KG1 (cell line): ENCODE measurements at places on chromosomes 16 and 17.
A peak's percentile ranks its signal among the peaks of the same experiment; 100 is the strongest.

- no peak for DNase-seq
Observed at GRCh38 chr17:73349138-73349537, 37.3 kb upstream of the CDC42EP4 start.

- DNase-seq: no peak
Observed at GRCh38 chr17:30212750-30213149, 22.7 kb downstream of the SLC6A4 start.

DNA sequence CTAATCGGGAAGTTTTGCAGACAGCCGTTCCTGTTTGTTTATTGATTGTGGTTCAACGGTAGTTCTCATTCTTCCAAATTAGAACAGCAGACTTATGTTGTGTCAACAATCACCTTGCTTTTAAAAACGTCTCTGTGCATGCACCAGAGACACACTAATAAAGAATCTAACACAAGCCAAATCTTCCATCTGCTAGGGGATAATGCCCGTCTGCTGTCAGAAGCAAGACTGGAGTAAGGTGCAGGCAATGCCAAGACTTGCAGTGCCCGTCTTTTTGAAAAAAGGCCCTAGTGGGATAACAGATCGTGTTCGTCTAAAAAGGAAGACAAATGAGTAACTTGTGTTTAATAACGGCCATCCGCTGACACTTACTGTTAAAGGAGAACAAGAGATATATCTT lies 158.4 kb downstream of the KCNJ2 start:
- no peak for DNase-seq

DNA sequence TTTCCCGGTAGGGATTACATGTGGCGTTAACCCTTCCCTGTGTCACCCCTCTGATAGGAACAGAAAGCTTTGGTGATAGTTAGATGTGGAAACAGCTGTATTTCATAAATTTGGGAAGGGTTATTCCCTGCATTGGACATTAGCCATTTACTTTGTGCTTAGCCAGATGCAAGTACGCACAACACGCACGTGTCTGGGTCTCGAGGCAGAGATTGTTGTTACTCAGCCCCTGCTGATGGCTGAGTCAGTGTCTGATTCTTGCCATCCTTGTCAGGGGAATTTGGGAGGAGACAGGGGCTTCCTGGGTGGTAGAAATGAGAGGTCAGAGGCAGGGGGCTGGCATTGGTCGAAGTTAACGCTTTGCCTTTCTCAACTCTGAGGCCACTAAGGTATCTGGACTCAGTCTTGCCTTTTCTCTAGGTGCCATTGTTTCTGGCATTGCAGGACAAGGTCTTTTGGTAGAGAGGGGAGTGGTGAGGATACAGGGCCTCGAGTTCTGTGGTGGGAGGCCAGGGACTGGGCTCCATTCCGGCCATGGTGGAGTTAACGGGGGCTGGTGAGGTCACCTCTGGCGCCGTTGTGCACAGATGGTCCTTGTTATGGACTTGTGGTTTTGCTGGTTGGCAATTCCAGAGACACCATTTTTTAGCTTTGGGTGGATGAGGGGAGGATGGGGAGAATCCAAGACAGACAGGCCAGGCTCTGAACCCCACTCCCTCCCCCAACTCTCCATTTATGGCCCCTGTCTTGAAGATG lies 8.2 kb downstream of the MMP2 start:
- DNase-seq: no peak

DNA sequence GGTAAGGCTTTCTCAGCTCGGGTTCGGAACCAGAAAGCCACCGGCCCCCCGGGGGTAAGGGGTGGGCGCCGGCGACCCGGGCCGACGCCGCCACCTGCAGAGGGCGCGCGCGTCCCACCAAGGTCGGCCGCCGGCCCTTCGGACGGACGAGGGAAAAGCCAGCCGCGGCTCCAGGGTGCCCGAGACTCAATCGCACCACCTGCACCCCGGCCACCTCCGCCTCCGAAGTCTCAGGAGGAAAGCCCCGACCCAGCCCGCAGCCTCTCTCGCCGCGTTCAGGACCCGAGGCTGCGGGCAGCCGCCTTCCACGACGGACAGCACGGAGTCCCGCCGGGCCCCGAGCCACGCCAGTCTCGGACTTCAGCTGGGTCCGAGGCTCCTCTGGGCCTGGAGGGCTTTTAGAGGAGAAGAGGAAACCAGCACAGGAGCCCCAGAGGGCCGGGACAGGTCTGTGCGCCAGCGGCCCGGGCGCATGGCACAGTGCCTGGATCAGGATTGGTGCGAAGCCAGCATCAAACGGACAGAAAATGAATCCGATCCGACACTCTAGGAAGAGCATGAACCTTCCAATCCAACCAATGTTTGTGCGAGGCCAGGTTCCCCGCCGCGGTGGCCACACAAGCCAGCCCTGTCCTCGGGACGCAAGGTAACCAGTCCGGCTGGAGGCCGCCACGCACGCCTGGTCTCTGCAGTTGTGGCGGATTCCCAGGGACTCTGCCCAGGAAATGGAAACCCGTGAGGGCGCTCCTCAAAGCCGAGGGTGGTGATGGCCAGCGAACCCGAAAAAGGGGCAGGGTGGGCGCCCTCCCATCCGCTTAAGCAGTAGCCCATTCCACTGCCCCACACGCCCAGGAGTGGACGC lies 6.7 kb downstream of the CBX8 start:
- no peak for DNase-seq

GRCh38 chr17:83154311-83155127 lies 75.1 kb downstream of the METRNL start:
- no peak for DNase-seq

GRCh38 chr16:67339453-67339852 lies 12.8 kb downstream of the LRRC36 start:
- no peak for DNase-seq

DNA sequence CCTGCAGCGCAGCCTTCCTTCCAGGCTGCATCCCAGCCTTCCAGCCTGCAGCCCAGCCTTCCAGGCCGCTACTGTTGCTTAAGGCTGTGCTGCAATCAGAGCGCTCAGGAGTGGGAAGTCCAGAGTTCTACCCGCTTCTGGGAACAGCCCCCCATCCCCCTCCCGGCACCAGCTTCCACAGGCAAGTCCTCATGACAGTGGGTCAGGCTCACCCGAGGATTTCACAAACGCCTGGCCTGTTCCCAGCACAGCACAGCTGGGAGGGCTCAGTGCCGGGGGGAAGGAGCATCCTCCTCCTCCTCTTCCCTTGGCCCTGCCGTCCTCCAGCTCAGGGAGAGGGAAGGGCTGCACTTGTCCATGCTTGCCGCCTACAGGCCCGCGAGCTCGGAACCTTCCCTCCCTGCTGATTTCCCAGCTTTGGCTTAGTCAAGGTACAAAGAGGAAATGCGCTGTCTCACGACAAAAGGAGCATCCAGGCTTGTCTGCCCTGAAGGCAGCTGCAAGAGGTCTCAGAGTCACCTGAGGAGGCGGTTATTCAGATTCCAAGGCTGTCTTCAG lies 8.3 kb downstream of the SOCS3 start:
- no peak for DNase-seq

- peak; percentile 61 for DNase-seq
Observed at GRCh38 chr17:62892870-62893338, 73.1 kb upstream of the TANC2 start.
